Activated CD4-positive, alpha-beta T cell treated with anti-CD3 and anti-CD28 coated beads for 48 hours (primary cell): ENCODE measurements at places on chromosomes 7 and 10.

DNA sequence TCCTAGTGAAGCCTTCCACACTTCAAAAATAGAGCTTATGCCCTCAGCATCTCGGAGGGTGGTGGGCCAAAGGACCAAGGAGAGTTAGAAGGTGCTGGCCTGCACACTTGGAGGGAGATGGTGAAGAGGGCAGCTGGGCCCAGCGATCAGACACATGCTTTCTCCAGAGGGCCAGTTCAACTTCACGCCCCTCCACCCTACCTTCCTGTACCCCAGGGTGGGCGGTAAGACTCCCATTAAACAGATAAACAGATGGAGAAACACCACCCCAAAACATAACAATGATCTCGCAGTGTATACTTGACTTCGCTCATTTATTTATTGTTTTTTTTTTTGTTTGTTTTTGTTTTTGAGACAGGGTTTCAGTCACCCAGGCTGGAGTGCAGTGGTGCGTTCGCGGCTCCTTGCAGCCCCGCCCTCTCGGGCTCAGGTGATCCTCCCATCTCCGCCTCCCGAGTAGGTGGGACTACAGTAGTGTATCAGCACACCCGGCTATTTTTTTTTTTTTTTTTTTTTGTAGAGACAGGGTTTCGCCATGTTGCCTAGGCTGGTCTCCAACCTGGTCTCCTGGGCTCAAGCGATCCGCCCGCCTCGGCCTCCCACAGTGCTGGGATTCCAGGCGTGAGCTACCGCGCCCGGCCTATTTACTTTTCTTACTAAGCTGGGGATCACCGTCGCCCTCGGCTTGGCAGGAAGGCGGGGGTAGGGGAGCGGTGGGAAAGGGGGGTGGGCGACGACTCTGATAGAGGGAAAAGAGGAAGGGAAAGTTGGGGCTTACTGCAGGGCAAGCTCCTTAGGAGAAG, 1.8 kb downstream of the C10orf95 start:
- DNase-seq: peak; percentile 92

DNA sequence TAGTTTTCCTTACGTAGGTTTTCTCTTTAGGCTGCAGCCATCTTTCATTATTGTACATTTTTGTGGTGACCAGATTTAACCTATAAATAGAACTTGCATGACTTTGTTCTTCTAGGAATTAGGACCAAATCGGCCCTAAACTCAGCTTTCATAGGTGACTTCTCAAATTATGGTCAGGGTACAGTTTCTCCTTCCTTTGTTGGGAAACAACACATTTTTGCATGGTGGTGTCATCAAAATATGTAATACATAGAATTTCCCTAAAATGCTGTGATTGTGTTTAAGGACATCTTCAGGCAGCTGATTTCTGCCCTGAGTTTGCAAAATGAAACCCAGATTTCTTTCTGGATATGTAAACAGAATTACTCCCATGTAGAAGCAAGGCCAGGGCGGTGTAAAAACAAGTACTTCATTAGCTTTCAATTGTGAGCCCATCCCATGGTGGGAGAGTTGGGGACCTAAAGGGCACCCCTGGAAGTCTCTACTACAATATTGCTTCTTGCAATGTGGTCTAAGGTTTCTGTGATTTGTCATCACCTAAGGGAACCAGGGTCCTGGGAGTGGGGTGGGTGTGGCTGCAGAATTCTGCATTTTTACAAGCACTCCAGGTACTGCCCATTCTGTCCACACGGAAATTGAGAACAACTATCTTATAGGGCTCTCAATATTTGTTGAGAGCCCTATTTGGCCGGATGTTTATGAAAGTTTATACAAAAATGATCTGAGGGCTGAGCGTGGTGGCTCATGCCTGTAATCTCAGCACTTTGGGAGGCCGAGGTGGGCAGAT, 121.0 kb upstream of the FAM171A1 start:
- no peak for DNase-seq

- no peak for DNase-seq
These were observed 419.5 kb downstream of the PAXIP1 start for GRCh38 chr7:154583454-154583853.

DNA sequence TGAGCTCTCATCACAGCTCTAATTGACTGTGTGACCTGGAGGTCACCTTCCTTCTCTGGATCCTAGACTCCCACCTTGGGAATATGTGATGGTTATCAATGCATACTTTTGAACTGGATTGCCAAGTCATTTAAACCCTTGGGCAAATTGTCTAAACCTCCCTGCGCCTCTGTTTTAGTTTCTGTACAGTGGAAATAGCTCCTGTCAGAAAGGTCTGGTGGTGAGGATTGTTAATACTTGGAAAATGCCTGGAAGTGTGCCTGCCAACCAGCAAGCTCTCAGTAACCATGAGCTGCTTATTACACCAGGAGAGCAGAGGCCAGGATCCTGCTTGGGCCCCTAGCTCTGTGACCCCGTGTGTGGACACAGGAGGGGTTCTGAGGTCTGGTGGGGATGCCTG, 108.7 kb upstream of the PPIF start:
- DNase-seq: no peak

- DNase-seq: no peak
These were observed 95.4 kb downstream of the SVIL start for GRCh38 chr10:29539412-29539811.

- no peak for DNase-seq
These were observed 234.3 kb upstream of the IGFBP3 start for GRCh38 chr7:46155367-46155766.

- peak; percentile 75 for DNase-seq
These were observed 76.1 kb upstream of the ZEB1 start for GRCh38 chr10:31242902-31243301.

DNA sequence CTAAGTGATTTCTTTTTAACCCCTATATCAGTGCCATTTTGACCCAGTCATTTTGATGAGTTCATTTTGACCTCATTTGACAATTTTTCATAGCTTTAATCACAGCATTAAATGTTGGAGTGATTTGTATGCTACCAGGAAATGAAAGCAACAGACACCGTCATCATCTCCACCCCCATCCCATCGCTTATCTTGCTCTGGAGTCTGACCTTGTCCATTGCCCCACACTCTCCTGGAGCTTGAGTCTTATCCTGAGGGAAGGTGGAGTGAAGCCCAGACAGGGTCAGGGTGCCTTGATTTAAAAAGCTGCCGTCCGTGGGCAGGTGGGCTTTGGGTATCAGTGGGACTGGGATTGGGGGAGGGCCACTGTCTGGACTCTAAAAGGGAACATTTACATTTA, 94.7 kb upstream of the JCAD start:
- DNase-seq: no peak

GRCh38 chr7:99839287-99840021, 11.6 kb downstream of the CYP3A43 start:
- DNase-seq: no peak

- no peak for DNase-seq
These were observed 154.8 kb downstream of the RPS24 start for GRCh38 chr10:78188446-78188845.
